ENCODE measurements at places on chromosomes 6 and 20. TPM values are rescaled to one million over a fixed set of nuclear protein-coding genes. Genes with fewer than 3 reads are reported as not detected.

The TGM2 gene
- 500 TPM for total RNA-seq

The FAM162B gene
- 6.8 TPM for total RNA-seq

The IRF4 gene
- 2.7 TPM for total RNA-seq

The SNAP25 gene
- 0.62 TPM for total RNA-seq

The TNFRSF6B gene
- 7.0 TPM for total RNA-seq

DNA sequence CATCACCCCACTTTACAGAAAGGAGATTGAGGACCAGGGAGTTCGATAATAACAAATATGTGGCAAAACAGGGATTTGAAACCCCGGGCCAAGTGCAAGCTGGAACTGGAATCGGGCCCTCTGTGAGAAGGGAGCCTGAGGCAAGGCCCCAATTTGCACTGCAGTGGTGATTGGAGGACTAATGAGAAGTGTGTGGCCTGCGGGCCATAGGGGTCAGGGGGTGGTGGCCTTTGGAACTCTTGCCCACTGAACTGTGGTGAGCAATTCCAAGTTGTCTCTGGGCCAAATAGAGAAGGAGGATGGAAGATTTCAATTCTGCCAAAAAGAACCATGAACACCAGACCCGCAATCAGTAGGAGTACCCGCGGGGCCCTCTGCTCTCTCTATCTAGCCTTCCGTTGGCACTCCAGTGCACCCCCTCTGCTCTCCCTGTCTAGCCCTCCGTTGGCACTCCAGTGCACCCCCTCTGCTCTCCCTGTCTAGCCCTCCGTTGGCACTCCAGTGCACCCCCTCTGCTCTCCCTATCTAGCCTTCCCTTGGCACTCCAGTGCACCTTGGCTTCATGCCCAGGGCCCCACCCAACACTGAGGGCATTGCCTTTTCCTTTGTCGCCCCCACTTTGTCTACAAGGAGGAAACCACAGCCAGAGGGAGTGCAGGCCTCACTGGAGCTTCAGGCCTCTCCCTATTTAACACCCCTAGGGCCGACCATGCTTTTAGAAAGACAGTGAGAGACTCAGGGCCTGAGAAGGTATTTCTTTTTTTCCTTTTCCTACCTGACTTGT, 6.0 kb upstream of the PTPRA start:
- no peak for DNase-seq

DNA sequence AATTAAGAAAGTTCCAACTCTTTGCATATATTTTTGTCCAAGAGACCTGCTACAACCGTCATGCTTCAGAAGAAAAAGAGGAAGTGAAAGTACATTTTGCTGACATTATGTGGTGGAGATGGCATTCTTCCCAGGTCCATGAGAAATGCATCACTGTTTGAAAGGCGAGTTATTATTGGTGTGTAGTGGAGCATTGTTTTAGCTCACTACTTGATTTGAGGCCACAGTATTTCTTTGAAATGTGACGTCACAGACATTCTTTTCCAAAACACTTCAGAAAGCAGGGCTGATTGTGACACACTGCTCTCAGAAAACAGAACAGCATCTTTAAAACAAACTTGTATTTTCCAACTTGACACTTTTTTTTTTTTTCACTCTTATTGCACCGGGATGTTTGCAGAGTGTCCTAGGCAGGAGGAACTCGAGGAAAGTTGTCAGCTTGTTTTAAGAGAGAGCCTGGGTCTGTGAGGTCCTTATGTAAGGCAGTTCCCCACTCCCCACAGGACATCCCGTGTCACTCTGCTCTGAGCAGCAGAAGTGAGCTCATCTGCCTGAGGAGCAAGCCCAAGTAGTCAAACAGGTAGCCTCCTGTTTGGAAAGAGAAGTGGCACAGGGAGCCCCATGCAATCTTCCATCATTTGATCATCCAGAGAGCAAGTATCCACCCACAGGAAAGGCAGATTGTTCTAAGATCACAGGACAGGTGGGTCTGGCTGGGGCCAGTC, 1.1 kb downstream of the SPTLC3 start:
- DNase-seq: no peak

All from posterior vena cava (tissue), 2 donors.